ENCODE measurements at places on chromosomes 7 and 10. TPM values are rescaled to one million over a fixed set of nuclear protein-coding genes. Genes with fewer than 3 reads are reported as not detected.
A peak's percentile ranks its signal among the peaks of the same experiment; 100 is the strongest.

- DNase-seq, result no peak
These were observed 149.4 kb upstream of the MKI67 start for GRCh38 chr10:128275388-128276177.

DNA sequence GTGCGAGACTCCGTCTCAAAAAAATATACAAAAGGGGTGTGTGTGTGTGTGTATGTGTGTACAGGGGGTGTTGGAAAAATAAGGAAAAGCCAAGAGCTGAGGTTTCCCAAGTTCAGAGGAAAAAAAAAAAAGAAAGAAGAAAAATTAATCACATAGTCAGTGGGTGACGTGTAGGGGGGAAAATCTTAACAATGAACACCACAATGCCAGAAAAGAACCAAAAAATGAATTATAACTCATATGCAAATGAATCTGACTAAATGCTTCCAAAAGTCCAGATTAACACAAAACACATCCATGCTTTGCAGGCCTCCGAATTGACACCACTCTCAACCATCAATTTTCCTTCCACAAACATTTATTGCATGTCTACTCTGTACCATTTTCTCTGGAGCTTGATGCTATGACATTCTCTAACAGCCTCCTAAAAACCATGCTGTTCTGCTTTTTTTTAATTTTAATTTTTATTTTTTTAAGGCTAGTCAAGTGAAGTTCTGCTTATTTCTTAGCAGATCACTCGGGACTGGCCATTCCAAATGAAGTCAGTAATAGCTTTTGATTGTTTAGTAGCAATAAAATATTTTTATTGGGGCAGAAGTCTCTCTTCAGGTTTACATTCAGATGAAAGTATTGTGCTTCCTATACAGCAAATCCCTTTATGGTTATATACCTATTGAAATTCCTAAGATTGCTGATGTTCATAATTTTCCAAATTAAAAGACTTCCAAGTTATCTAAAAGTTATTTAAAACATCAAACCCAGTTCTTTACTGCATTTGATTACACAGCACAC lies 133.8 kb downstream of the CNOT4 start:
- DNase-seq, result no peak

DNA sequence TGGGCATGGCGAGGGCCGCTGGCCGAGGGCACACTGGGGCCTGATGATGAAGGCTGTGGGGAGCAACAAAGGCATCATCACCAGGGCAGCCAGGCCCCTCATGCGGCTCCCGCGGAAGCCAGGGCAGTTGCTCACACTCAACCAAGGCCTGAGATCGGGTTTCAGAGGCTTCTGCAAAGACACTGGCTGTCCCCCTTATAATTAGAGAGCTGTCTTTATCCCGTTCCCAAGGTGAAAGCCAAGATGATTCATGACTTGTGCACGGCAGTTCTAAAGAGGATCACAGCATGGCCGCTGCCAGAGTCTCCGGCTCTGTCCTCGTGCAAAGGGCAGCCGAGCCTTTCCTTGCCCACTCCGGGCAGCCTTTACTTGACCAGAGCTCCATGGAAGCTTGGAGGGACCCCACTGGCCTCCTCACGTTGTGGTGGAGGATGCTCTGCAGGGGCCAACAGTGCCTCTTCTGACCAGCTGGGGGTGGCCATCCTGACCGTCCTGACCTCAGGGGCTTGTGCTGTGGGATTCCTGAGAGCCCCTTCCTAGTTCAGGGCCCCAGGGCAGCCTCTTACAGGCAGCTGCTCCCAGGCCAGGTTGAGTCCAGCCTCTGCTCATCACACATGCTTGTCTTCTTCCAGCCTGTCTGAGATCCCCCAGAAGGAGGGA lies 82.3 kb downstream of the PRKAG2 start:
- no peak for DNase-seq

DNA sequence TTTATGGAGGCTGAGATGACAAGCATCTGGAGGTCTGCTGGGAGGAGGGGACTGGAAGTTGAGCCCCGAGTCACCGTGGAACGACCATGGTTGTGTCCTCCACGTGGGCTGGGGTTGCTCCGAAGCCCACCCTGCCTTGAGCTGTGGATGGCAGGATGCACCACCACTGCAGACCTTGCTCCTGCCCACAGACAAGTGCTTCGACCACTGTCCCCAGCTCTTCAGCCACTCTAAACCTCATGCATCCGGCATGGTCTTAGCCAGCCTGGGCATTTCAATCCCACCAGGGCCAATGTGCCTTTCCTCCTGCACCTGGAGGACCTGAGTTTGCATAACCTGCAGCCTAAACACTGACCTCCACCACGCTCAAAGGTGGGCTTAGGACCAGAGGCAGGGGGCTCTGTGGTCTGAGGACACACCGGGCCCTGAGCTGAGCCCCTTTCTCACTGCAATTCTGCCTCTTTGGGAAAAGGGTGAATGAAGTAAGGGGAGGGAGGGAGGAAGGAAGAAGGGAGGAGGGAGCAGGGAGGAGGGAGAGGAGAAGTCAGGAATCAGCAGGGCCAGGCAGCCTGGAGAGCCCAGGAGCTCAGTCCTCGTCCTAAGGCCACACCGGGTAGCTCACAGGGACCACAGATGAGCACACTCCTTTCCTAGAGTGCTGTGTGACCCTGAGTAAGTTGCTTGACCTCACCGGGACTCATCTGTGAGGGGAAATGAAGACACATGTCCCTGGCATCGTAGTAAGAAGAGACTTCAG lies 44.8 kb upstream of the DNAAF5 start:
- no peak for DNase-seq

DNA sequence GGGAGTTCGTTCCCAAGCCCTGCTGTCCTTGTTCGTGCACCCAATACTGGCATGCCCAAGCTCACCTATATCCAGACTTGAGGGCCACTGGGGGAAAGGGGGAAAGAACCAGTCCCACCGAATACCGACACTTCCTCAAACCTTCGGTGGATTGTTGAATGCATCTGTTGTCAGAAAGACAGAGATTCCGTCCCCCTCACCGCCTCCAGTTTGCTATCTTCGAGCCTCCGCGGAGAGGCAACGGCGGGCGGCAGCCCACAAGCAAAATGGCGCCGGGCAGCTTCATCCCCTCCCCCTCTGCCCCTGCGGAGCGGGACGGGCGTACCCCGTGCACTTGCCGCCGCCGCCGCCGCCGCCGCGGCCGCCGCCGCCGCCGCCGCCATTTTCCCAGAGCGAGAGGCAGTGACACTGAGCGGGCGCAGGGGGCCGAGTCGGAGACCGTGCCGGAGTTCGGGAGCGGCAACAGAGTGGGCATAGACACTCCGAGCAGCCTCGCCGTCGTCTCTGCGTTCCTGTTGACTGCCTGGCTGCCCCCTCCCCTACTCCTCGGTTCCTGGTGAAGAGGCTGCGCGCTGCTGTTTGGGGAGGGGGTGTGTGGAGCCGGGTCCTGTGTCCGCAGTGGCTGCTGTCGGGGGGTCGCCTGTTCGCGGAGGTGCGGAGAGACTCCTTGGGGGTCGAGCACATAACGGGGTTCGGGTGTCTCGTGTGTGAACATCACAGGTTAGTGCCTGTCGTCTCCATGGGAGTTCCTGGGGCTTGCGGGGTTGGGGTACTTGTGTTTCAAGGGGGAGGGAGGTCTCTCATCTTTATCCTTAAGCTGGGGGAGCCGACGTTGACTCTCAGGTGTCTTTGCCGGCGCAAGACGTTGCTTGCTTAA lies at the start of gene KMT2E:
Gene KMT2E, plus strand, starts transcription at position 390 of the 877 bp plus-strand sequence. CDS start 26,748 bp downstream, outside the sequence.
- DNase-seq, result peak; percentile 95

DNA sequence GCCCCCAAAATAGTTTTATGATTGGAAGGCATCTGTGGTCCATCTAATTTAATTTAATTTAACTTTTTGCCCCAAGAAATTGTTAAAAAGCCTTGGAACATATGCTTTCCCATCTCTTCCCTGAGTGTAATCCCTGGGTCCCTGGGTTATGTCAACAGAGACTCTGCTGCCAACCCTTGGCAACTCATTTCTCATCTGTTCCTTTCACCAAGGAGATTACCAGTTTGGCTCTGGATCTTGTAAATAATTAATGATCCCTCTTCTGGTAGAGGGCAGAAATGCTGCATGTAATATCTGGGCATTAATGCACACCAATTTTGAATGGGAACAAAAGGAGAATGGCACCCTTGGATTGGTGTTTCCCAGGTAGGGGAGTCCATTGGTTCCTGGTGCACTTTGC lies 514.2 kb downstream of the CCSER2 start:
- DNase-seq, result no peak

DNA sequence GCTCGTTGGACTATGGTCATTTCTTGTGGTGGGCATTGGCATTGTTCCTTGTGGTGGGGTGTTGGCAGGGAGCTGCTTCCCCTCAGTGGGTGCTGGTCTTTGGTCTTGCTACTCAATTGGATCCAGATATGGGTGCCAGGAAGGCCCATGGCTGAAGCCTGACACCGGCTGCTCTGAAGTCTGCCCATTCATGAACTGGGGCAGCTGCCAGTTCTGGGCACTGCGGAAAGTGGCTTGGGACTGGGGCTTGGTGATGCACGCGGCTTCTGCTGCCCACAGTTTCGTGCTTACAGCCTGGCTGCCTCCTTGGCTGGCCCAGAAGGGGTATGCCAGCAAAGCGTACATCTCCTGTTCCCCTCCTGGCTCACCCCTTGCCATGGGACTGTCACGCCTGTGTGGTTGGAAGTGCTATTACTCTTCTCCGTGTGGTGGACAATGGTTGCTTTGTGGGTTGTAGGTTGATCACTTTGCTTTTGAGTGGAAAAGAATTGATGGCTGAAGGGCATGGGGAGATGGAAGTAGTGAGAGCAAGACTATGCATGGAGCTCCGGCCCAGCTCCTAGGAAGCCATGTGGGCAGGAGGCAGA lies 54.7 kb downstream of the ADAMTS14 start:
- no peak for DNase-seq

The ABCC2 gene
- total RNA-seq, result 0.05 TPM

The PHKG1 gene
- total RNA-seq, result 31.2 TPM

The C7orf57 gene
- not detected for total RNA-seq

The CPA1 gene
- not detected for total RNA-seq

DNA sequence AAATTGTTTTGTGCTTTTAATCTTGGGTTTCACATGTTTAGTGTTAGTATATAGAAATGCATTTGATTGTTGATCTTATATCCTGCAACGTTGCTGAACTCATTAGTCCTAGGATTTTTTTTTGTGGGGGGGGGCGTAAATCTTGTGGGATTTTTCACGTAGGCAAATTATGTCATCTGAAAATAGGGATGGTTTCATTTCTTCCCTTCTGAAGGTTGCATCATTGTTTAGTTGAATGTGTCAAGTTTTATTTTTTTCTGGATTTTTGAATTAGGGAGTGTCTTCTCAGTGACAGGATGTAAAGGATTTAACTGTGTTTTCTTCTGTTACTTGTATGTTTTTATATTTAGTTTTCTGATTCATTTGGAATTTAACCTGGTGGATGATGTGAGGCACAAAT lies 26.7 kb downstream of the MKLN1 start:
- DNase-seq, result no peak

The SMKR1 gene
- total RNA-seq, result not detected

DNA sequence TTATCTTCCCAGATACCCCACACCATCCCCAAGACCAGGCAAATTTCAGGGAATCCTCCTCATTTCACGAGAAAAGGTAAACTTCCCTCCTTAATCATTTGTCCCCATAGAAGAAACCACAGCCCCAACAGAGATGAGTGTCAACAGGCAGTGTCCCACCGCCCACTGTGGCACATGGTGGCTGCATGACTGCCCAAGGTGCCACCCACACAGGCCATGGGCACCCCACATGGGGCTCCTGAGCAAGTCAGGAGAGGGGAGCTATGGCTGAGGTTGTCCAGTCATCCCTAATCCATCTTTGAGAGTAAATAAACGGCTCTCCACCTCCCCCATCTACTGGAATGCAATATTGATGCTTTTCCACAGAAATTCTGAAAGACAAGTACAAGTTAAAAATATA lies 44.1 kb downstream of the ANTXRL start:
- no peak for DNase-seq

DNA sequence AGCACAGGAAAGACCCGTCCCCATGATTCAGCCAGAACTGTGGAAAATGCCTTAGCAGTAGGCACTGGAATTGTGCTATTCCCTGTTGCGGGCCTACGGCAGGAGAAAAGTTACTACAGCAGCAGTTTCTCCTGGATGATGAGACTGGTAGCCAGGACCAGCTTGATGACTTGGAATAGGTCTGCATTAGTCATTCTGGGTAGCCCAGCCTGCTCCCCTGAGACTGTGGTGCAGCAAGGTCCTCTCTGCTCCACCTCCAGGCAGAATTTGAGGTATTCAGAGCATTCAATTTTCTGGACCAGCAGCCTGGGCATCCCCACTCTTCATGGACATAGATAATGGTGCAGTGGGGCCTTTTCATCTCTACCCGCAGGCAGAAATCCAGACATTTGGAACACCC lies 490.0 kb downstream of the SH2D4B start:
- DNase-seq, result no peak

- no peak for DNase-seq
These were observed 508.5 kb downstream of the RPS24 start for GRCh38 chr10:78542141-78542489.

The NOC3L gene
- 8.1 TPM for total RNA-seq

The H2BK1 gene
- total RNA-seq, result not detected

- peak; percentile 48 for DNase-seq
These were observed 4.0 kb downstream of the OPN4 start for GRCh38 chr10:86658261-86658741.

GRCh38 chr10:117964536-117964935 lies 82.2 kb downstream of the RAB11FIP2 start:
- no peak for DNase-seq

The CNPY1 gene
- total RNA-seq, result not detected

DNA sequence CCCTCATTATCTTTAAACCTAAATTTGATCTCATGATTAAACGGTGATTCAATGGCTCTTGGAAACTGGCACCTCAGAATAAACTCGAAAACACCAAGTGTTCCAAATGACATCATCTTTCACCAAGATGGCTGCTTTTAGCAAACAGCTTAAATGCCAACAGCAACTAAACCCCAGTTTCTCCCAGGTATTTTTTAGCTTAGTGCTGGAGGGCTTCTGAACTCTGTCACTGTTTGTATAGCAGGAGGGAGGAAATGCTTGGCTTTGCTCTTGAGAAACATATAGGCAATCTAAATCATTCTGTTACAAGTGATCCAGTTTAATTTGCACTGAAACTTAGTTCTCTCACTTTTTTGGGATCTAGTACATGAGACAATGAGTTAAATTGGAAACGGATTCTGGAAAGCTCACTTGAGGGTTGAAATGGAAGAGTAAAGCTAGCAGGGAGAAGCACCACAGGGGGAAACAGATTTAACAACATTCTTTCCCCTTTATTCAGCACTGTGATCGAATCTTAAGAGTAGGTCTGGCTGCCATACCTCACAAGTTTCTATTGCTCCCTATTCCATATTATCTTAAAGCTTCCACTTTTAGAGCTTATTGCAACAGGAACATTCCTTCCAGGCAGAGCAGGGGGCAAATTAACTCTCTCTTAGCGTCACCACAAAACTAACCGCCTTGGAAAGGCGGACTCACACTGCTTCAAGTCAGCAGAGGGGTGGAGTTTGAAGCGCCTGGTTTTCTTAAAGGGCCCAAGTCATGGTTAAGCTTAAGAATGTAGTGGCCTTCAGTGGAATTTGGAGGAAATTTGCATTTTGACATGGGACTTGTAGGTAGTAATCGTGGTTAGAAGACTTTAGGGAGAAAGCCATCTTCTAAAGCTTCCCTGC lies 1.8 kb upstream of the CCDC6 start:
- no peak for DNase-seq

- DNase-seq, result no peak
These were observed 797.6 kb upstream of the MBL2 start for GRCh38 chr10:53570221-53570620.

- DNase-seq, result no peak
These were observed 60.8 kb upstream of the GDF10 start for GRCh38 chr10:47239211-47239610.

- no peak for DNase-seq
These were observed 14.7 kb downstream of the HSPB1 start for GRCh38 chr7:76316984-76317781.

All from Right ventricle myocardium inferior (tissue), 1 donor.